Transverse colon (tissue), 4 donors: ENCODE measurements at places on chromosomes 7 and 10. TPM values are rescaled to one million over a fixed set of nuclear protein-coding genes. Genes with fewer than 3 reads are reported as not detected.

- no peaks in the 10 kb centered on the region for H3K27me3 ChIP-seq
- no peak for DNase-seq
- H3K27ac ChIP-seq, result no peak overlapping the region
- no peaks in the 10 kb centered on the region for H3K36me3 ChIP-seq
These were observed 117.5 kb downstream of the TRIL start for GRCh38 chr7:28840592-28840995.

GRCh38 chr10:43846187-43846680 lies 197.6 kb upstream of the ZNF32 start:
- no peak overlapping the region for H3K27ac ChIP-seq
- no peak overlapping the region for H3K4me3 ChIP-seq
- no peaks in the 10 kb centered on the region for H3K27me3 ChIP-seq
- DNase-seq, result no peak
- H3K4me1 ChIP-seq, result peaks cover 13% of the 10 kb centered on the region

DNA sequence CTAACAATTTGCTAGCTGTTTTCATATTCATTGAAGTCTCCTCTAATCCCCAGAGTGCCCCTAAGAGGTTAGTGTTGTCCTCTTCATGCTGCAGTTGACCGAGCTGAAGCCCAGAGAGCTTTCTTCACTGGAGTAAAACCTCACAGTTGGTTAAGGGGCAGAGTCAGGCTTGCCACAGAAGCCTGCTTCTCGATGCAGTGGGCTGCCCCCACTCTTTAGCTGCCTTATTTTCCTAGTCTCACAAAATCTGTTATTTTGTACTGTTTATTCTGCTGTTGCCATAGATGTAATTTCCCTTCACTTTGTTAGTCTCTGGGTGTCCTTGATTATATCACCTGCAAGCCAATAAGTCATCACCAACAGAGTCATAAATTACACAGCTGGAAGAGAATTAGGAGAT lies 56.3 kb upstream of the ZPBP start:
- H3K36me3 ChIP-seq, result no peaks in the 10 kb centered on the region
- no peaks in the 10 kb centered on the region for H3K4me1 ChIP-seq
- no peak for DNase-seq

GRCh38 chr7:149873970-149874643 lies 338 bp downstream of the ATP6V0E2 start:
- H3K4me3 ChIP-seq, result peak overlapping the region; percentile 72
- peak overlapping the region; percentile 90 for H3K27ac ChIP-seq
- no peaks in the 10 kb centered on the region for H3K36me3 ChIP-seq

DNA sequence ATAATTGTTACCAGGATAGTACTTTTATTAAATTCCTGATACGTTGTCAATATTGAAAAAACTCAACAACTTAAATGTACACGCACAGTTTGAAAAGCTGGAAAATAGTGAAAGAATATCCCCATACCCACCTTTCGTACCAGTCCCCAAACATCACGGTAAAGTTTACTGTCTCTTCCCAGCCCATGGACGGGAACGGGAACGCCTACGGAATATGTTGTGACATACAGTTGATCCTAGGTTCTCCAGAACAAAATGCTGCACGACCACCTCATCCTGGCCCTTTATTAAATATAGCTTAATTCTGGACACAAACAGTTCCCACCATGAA lies 527 bp upstream of the BCAP29 start:
- peak overlapping the region; percentile 95 for H3K27ac ChIP-seq
- peak overlapping the region; percentile 86 for H3K4me3 ChIP-seq
- H3K4me1 ChIP-seq, result peaks cover 13% of the 10 kb centered on the region
- H3K27me3 ChIP-seq, result no peaks in the 10 kb centered on the region
- no peak for DNase-seq

- DNase-seq, result no peak
- H3K27ac ChIP-seq, result no peak overlapping the region
- no peak overlapping the region for H3K4me3 ChIP-seq
- H3K36me3 ChIP-seq, result no peaks in the 10 kb centered on the region
- no peaks in the 10 kb centered on the region for H3K27me3 ChIP-seq
These were observed 979.1 kb upstream of the C7orf33 start for GRCh38 chr7:147611431-147611830.

GRCh38 chr10:78602201-78602932 lies 466.4 kb upstream of the ZMIZ1 start:
- H3K27ac ChIP-seq, result no peak overlapping the region
- H3K27me3 ChIP-seq, result no peaks in the 10 kb centered on the region
- no peaks in the 10 kb centered on the region for H3K36me3 ChIP-seq

- no peak overlapping the region for H3K4me3 ChIP-seq
- no peak overlapping the region for H3K27ac ChIP-seq
- H3K4me1 ChIP-seq, result peaks cover 19% of the 10 kb centered on the region
These were observed 8.4 kb upstream of the IFIT1B start for GRCh38 chr10:89369156-89370105.

DNA sequence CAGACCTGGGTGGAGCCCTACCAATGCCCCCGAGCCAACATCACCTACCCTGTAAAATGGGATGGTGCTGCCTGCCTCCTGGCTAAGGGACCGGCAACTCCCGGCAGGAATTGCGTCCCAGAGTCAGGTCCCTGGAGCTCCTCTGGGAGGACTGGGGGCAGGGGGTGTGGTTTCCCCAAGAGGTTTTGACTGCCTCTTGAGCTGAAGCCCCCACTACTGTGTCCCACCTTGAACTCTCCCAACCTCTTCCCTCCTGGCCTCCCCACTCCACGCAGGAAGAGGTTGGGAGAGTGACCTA lies 1.3 kb downstream of the SH2B2 start:
- H3K4me1 ChIP-seq, result peaks cover 26% of the 10 kb centered on the region
- no peaks in the 10 kb centered on the region for H3K27me3 ChIP-seq
- no peak for DNase-seq
- H3K36me3 ChIP-seq, result no peaks in the 10 kb centered on the region
- peak overlapping the region; percentile 72 for H3K4me3 ChIP-seq

- no peaks in the 10 kb centered on the region for H3K4me1 ChIP-seq
- no peaks in the 10 kb centered on the region for H3K36me3 ChIP-seq
- H3K27me3 ChIP-seq, result no peaks in the 10 kb centered on the region
- DNase-seq, result no peak
- H3K27ac ChIP-seq, result no peak overlapping the region
These were observed 224.5 kb downstream of the PCDH15 start for GRCh38 chr10:54576541-54576940.

DNA sequence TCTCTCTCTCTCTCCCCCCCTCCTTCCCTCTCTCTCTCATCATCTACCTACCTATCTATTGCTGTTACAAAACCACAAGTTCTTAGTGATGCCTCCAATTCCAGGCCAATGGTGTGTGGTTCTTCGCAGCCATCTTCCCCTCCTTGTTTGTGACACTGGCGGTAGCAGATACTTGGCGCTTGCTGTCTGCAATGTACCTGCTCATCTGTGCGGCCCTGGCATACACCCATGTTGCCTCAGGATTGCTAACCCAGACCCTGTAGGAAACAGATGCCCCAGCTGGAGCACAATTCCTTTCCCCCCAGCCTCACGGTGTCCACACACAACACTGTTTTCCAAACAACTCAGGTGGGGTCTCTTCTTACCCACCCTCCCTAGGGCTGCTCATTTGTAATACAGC lies 13.6 kb upstream of the DPYSL4 start:
- H3K36me3 ChIP-seq, result no peaks in the 10 kb centered on the region
- DNase-seq, result no peak
- peaks cover 30% of the 10 kb centered on the region for H3K27me3 ChIP-seq
- no peaks in the 10 kb centered on the region for H3K4me1 ChIP-seq

DNA sequence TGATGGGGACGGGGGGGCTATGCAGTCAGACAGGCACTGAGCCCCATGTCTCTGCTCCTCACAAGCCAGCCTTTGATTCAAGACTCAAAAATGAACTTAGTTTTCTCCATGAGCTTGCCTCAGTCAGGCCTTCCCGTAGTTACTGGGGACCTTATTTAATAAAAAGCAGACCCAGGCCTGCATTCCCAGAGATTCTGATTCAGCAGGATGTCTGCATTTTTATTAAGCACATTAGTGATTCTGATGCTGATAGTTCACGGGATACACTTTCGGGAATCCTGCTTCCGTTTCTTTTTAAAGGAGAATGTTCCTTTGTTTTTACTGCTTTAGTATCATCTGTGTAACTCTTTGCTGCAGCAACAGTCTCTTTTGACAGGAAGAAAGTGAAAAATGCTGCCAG lies 28.3 kb upstream of the PLPP4 start:
- DNase-seq, result no peak
- H3K36me3 ChIP-seq, result no peaks in the 10 kb centered on the region
- H3K4me1 ChIP-seq, result no peaks in the 10 kb centered on the region
- no peak overlapping the region for H3K27ac ChIP-seq
- H3K4me3 ChIP-seq, result no peak overlapping the region
- H3K27me3 ChIP-seq, result peaks cover 3% of the 10 kb centered on the region

DNA sequence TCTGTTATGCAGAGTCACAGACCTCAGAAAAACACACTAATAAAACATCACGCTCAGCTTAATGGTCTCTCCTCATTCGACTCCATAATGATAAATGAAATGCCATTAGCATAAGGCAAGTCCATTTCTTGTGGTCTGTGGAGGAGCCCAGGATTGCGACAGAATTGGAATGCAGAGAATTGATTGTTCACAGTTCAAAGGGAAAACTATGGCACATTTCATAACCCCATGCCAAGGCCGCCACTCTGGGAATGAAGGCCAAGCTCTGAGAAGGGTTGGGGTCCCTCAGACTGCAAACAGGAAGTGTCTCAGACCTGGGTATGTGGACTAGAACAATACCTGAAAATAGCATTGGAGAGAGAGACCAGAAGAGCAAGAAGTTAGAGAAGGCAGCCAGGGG lies 398.9 kb downstream of the ADRA2A start:
- H3K4me3 ChIP-seq, result no peak overlapping the region
- H3K36me3 ChIP-seq, result no peaks in the 10 kb centered on the region
- H3K27me3 ChIP-seq, result no peaks in the 10 kb centered on the region
- DNase-seq, result no peak
- no peak overlapping the region for H3K27ac ChIP-seq
- no peaks in the 10 kb centered on the region for H3K4me1 ChIP-seq

GRCh38 chr7:136687693-136688322 lies 180.6 kb upstream of the CHRM2 start:
- no peaks in the 10 kb centered on the region for H3K4me1 ChIP-seq
- H3K36me3 ChIP-seq, result no peaks in the 10 kb centered on the region
- no peak overlapping the region for H3K4me3 ChIP-seq
- no peak overlapping the region for H3K27ac ChIP-seq

DNA sequence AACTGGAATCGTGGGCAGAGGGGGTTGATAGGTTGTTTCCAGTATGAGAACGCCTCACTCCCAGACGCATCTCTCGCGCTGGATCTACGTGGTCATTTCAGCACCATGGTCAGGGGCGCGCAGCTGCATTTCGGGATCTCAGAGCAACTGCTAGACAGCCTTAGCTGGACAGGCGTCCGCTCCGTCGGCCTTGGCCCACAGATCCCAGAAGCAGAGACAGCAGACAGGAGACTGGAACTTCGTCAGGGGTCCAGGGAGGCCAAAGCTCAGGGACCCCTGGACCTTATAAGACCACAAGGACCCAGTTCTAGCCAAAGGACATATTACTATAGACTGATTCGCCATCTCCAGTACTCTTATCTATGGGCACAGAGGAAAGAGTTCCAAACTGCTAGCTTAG lies 5.3 kb downstream of the NEUROG3 start:
- peaks cover 10% of the 10 kb centered on the region for H3K4me1 ChIP-seq
- no peak overlapping the region for H3K4me3 ChIP-seq
- peaks cover 86% of the 10 kb centered on the region for H3K27me3 ChIP-seq
- no peaks in the 10 kb centered on the region for H3K36me3 ChIP-seq

OGDHL gene
- 1.00 TPM for total RNA-seq

PROSER2 gene
- total RNA-seq, result 4.2 TPM
